Activated CD4-positive, alpha-beta T cell treated with anti-CD3 and anti-CD28 coated beads, Interleukin-2, amount 50 U/mL, for 24 hours (primary cell): ENCODE measurements at places on chromosomes 3 and 15.

DNA sequence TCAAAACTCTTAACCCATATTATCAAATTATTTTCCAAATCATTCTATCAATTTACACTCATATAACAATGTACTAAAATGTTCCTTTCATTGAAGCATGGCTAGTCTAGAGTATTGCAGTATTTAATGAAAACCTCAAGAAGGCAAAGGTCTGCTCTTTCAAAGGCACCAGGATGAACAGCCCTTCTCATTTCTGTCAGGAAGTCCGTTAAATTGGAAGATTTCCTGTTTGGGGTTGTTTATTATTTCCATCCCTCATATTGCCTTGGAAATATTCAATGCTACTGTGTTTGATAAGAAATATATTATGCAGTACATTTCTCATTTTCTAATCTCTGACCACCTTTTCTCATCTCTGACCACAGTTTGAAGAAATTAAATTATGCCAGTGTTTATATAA, 25.1 kb downstream of the ACKR4 start:
- DNase-seq = no peak

GRCh38 chr3:168219530-168219929, 123.8 kb upstream of the GOLIM4 start:
- DNase-seq = no peak

DNA sequence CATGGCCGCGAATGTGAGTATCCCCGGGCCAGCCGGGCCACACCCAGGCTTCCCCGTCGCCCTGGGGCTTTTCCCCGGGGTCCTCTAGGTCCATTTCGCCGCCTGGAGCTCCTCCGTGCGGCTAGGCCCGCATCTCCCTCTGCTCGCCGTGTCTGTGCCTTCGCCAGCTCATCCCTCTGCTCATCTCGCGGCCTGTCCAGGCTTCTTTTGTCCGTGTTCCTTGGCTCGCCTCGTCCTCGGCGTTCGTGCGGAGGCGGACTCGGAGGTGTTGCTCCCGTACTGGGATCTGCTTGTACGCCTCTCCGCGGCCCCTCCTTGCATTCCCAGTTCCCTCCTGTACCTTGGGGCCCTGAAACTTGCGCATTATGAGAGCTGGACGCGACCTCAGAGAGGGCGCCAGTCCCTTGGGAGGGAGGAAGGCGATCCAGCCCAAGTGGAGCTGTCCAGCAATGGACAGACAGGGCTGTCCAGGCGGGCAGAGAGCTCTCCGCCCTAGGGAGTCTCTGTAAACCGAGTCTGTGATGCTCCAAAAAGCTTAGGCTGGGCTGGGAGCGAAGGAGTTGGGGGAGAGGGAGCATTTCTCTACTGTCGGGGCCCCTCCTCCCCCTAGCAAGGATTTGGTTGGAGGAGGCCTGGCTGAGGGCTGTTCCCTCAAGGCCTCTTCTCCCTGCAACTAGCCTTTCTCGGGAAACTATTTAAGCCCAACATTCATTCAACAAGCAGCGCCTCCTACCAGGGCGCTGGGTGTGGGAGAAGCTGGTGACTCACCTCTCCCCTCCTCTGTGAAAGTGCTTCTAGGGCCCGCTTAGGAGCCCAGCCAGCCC, 553 bp downstream of the TMEM43 start:
- DNase-seq = peak; percentile 21

DNA sequence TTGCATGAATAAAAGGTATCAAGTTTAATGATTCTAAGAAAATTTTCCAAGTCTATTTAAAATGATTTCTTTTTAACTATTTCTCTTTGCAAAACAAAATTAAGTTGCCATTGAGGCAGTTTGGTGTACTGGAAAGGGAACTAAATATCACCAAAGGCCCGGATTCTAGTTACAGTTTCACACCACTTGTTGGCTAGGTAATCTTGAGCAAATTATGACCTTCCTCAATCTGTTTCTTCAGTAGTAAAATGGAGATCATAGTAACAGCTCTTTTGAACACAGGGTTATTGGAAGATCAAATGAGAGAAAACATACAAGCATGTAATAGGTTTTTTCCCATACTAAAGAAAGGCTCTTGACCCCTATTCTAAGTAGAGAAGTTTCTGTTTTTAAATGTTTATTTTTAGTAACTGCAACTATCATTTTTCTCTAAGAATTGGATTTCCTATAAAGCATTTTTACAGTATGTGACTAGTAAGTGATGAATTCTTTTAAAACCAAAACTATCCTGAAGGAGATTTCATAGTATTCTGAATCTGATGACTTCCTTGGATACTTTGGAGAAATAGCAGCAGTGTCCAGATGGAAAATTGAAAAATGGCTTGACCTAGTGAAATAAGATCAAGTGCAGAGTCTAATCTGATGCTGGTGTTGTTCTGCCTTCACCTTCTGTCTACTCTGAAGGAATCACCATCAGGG, 15.7 kb downstream of the SCAANT1 start:
- no peak for DNase-seq

GRCh38 chr15:52626671-52627369, 52.4 kb downstream of the ATOSA start:
- no peak for DNase-seq

DNA sequence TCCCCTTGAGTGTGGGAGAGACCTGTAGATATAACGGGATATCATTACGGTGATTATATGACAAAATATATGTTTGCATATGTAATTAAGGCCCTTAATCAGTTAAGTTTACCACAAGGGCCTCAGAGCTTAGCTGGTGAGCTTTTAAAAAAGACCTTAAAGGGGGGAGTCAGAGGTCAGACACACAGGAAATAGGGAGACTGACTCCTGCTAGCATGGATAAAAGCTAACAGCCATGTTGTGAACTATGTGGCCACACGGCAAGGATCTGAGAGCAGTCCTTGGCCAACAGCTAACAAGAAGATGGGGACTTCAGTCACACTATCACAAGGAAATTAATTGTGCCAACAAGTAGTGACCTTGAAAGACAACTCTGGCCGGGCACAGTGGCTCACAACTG, 3.1 kb downstream of the STAG1 start:
- no peak for DNase-seq
